ENCODE measurements at places on chromosomes 1 and 21. TPM values are rescaled to one million over a fixed set of nuclear protein-coding genes. Genes with fewer than 3 reads are reported as not detected.

DNA sequence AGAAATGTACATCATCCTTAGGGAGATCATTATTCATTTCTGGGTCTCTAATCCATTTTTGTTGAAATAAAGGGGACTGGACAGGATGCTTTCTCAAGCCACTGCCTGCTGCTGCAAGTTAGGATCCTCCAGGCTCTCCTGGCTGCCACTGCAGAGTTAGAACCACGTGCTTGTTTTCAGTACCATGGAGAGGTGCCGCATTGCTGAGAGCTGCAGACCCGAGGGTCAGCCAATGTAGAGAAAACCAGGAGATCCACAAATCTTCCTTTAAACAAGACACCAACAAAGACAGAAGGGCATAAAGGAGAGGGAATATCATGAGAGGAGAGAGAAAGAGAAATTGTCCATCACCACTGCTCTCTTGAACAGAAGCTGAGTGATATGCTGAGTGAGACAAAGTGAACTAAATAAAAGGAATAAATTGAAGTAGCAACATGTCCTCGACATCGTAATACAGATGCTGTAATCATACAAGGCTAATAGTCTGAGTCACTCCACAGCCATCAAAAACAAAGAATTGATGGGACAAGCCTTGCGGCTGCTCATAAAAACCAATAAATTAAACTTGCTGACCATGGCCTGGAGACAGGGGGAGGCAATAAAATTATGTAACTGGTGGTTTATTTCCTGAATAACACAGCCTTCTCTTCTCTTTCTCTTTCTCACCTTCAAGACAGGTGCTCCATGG, 255.7 kb downstream of the OMA1 start:
- H3K27ac ChIP-seq = no peak overlapping the region
- H3K27me3 ChIP-seq = no peaks in the 10 kb centered on the region
- peak; percentile 13 for DNase-seq
- no peaks in the 10 kb centered on the region for H3K4me1 ChIP-seq
- no peak overlapping the region for H3K4me3 ChIP-seq

DNA sequence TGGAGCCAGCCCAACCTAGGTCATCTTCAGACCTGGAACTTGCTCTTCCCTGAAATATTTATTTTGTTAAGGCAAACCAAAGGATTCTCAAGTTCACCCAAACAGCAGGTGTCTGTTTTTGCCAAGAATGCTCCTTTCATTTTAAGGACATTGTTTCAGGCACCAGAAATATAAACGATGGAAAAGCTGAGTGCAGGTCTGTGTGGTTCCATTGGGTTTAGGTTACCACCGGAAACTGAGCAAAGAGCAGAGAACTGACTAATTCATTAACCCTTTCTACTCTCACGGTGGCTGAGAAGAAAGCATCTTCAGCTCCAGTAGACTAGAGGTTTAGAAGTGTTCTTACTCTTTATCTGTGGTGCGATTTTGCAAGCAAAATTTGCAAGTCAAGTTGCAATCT, 38.0 kb upstream of the ZC3H11B start:
- peak; percentile 34 for DNase-seq
- no peaks in the 10 kb centered on the region for H3K27me3 ChIP-seq
- H3K4me3 ChIP-seq = no peak overlapping the region
- H3K27ac ChIP-seq = no peak overlapping the region
- H3K36me3 ChIP-seq = no peaks in the 10 kb centered on the region

- DNase-seq = no peak
- no peaks in the 10 kb centered on the region for H3K36me3 ChIP-seq
- H3K27ac ChIP-seq = no peak overlapping the region
- H3K4me3 ChIP-seq = no peak overlapping the region
- no peaks in the 10 kb centered on the region for H3K27me3 ChIP-seq
Observed at GRCh38 chr1:173049322-173049633, 1.5 kb downstream of the TNFSF18 start.

GRCh38 chr1:44405798-44406736, 1.0 kb downstream of the RNF220 start:
- peaks cover 14% of the 10 kb centered on the region for H3K4me1 ChIP-seq
- no peak for DNase-seq
- H3K27ac ChIP-seq = no peak overlapping the region
- peaks cover 62% of the 10 kb centered on the region for H3K27me3 ChIP-seq
- H3K4me3 ChIP-seq = peak overlapping the region; percentile 59

Gene PLEKHM2
- 46.4 TPM for total RNA-seq

DNA sequence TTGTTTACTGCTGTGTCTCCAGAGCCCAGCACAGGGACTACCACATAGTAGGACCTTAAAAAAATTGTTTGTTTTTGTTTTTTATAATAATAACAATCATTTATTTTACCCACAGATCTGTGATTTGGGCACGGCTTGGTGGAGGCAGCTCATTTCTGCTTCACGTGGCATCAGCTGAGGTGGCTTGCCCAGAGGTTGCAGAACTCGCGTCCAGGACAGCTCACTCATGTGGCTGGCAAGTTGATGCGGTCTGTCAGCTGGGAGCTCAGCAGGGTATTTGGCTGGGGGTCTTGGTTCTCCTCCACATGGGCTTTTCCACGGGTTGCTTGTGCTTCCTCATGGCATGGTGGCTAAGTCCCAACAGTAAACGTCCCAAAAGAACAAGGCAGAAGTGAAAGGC, 2.9 kb upstream of the SYNC start:
- H3K36me3 ChIP-seq = no peaks in the 10 kb centered on the region
- peaks cover 34% of the 10 kb centered on the region for H3K4me1 ChIP-seq
- H3K27me3 ChIP-seq = no peaks in the 10 kb centered on the region
- no peak overlapping the region for H3K4me3 ChIP-seq

DNA sequence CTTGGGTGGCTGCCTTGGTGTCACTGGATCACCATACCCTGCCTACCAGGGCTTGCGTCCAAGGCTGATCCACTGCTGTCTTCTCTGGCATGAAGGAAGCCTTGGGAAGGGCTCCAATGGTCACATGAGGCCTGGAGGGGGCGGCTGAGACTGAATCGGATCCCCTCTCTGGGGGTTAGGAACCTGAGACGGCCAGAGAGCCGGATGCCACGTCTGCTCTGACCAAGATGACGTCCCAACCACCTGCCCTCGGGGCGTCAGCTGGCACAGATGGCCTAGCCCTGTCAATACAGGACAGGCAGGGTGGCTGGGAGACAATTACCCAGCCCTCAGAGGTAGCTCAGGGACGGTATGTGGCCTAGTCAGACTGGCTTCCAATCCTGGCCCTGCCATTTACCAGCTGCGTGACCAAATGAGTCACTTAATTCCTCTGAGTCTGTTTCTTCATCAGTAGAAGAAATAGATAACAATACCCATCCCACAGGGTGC, 5.4 kb downstream of the TRIM62 start:
- no peak overlapping the region for H3K4me3 ChIP-seq
- no peaks in the 10 kb centered on the region for H3K27me3 ChIP-seq
- H3K36me3 ChIP-seq = peaks cover 3% of the 10 kb centered on the region
- peak; percentile 67 for DNase-seq
- H3K27ac ChIP-seq = no peak overlapping the region

- no peaks in the 10 kb centered on the region for H3K4me1 ChIP-seq
- H3K27me3 ChIP-seq = no peaks in the 10 kb centered on the region
- no peaks in the 10 kb centered on the region for H3K36me3 ChIP-seq
- no peak overlapping the region for H3K27ac ChIP-seq
Observed at GRCh38 chr21:38067086-38067739, 151.0 kb upstream of the KCNJ6 start.

DNA sequence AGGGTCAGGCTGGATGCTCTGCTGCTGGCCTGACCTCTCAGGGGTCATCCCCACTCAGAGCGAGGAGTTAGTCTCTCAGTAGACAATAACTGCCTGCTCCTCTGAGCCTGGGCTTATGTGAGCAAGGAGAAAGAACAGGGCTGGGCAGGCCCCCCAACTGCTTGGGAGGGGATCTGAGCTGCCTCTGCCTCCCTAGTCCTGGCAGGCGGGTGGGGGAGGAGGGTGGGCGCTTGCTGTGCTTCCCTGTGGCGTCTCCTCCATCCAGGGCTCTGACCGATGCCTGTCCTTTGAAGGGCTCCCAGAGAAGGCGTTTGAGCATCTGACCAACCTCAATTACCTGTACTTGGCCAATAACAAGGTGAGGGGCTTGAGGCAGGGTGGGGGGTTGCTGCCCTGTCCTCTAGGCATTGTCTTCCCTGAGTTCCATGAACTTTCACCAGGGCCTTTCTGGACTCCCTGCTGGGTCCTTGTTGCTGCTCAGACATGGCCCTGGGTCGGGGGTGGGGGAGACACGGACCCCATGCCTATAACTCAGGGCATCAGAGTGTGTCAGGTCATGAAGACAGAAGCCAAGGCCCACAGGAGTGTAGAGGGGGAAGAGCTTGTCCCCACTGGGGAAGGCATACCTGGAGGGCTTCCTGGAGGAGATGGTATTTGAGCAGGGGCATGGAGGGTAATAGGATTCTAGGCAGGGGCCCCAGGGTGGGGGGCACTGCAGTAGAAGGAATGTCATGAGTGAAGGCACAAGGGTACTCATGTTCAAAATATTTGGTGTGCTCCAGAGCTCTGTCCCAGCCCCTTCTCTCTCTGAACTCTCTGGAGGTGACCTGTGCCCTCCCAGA, 12.5 kb downstream of the PODN start:
- no peaks in the 10 kb centered on the region for H3K36me3 ChIP-seq
- H3K4me3 ChIP-seq = no peak overlapping the region
- no peaks in the 10 kb centered on the region for H3K4me1 ChIP-seq
- H3K27me3 ChIP-seq = no peaks in the 10 kb centered on the region
- no peak overlapping the region for H3K27ac ChIP-seq

DNA sequence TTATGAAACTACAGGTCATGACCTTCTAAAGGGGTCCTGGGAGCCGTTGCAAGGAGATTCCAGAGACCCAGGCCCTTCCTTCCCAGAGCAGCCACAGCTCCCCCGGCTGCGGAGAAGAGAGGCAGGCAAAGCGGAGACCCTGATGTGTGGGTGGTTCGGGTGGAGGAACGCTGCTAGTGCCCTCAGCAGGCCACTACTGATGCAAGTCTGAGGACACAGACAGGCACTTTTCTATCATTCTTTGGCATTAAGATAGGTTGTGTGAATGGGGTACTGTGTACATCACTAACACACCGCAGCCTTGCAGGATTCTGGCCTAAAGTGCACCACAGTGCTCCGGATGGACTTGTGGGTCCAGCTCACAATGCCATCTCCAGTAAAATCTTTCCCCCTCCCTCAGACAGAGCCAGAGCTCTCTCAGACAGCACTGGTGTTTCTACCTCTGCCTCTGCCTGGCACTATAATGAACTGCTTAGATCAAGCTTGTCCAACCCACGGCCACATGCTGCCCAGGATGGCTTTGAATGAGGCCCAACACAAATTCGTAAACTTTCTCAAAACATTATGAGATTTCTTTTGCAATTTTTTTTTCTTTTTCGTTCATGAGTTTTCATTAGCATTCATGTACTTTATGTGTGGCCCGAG, 121.4 kb downstream of the TGFBR3 start:
- peaks cover 5% of the 10 kb centered on the region for H3K4me1 ChIP-seq
- no peaks in the 10 kb centered on the region for H3K27me3 ChIP-seq
- H3K27ac ChIP-seq = no peak overlapping the region
- no peak for DNase-seq

DNA sequence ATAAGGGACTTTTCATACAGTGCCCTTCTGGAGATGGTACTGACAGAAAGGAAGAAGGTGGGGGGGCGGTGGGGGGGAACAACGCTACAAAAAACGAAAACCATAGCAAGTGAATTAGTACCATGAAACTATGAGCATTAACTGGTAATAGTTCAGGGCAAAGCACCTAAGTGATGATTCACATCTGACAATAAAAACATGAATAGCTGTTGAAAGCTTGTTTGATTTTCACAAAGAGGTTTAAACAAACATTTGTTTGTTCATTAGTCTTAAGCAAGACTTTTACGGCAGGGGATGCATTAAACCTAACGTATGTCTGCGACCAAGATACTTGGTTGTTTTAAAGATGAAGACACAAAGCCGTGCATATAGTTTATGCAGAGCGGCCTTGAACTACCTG, 177.5 kb downstream of the LMO4 start:
- no peak overlapping the region for H3K27ac ChIP-seq
- no peak for DNase-seq
